Cortex of kidney (tissue), 1 donor: ENCODE measurements at places on chromosomes 13 and 19.
A peak's percentile ranks its signal among the peaks of the same experiment; 100 is the strongest.

DNA sequence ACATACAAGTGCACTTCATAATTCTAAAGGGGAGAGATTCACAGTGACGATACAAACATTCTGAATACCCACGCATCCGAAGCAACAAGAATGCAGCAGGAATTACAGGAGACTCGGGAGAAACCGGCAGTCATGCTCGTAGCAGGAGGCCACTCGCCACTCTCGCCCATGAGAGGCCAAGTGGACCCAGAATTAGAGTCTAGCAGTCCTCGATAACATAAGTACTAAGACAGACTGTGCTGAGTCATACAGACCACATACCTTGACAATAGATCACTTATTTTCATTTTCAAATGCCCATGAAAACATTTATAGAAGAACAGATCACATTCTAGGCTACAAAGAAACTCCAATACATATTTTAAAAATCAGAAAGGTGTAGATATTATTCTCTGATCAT is 299.1 kb upstream of the TSHZ3 start:
- DNase-seq, result no peak

GRCh38 chr13:97223037-97223710 is 1.0 kb downstream of the MBNL2 start:
- DNase-seq, result no peak

DNA sequence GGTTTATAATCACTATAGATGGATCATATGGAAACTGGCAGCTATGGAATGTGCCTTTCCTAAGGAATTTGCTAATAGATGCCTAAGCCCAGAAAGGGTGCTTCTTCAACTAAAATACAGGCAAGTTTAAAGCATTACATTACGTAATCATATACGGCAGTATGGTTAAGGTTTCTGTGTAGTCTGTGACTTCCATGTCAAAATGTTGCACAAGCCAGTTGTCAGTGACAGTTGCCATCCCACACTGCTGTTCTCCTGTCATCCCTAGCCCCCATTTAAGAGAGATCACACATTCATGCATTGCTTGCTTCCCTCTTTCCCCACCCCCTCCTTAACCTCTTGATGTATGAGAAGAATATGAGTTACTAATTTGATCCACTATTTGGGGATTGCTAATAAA is 47.3 kb downstream of the BRCA2 start:
- no peak for DNase-seq

- DNase-seq, result no peak
These were observed 9.9 kb upstream of the CEACAM20 start for GRCh38 chr19:44539236-44539826.

DNA sequence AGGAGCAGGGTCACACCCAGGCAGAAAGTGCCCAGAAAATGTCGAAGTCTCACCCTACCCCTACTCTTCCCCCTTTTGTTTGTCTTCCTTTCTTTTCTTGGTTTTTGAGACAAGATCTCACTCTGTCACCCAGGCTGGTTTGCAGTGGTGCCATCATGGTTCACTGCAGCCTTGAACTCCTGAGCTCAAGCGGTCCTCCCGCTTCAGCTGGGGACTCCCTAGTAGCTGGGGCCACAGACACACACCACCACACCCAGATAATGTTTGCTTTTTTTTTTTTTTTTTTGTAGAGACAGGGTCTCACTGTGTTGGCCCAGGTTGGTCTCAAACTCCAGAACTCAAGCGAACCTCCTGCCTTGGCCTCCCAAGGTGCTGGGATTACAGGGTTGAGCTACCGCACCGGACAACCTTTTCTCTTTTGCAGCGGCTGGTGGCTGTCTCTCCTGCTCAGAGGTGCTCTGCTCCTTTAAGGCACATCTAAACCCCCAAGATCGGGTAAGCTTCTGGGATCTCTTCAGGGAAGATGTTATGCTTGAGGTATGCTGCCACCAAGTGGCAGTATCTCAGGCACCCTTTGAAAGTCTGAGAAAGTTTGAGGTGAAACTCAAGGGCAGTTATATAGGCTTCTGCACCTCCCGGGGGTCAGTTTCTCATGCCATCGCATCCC is 22.4 kb upstream of the EBI3 start:
- DNase-seq, result no peak

- DNase-seq, result no peak
These were observed 278.0 kb downstream of the ITGBL1 start for GRCh38 chr13:101730420-101731000.

GRCh38 chr19:12840091-12841079 is 2.1 kb downstream of the MAST1 start:
- no peak for DNase-seq

- peak; percentile 63 for DNase-seq
These were observed 38.3 kb downstream of the ARHGEF7 start for GRCh38 chr13:111153279-111153976.
